ENCODE measurements at places on chromosomes 5 and 9. TPM values are rescaled to one million over a fixed set of nuclear protein-coding genes. Genes with fewer than 3 reads are reported as not detected.

Gene CRB2
- not detected for total RNA-seq

DNA sequence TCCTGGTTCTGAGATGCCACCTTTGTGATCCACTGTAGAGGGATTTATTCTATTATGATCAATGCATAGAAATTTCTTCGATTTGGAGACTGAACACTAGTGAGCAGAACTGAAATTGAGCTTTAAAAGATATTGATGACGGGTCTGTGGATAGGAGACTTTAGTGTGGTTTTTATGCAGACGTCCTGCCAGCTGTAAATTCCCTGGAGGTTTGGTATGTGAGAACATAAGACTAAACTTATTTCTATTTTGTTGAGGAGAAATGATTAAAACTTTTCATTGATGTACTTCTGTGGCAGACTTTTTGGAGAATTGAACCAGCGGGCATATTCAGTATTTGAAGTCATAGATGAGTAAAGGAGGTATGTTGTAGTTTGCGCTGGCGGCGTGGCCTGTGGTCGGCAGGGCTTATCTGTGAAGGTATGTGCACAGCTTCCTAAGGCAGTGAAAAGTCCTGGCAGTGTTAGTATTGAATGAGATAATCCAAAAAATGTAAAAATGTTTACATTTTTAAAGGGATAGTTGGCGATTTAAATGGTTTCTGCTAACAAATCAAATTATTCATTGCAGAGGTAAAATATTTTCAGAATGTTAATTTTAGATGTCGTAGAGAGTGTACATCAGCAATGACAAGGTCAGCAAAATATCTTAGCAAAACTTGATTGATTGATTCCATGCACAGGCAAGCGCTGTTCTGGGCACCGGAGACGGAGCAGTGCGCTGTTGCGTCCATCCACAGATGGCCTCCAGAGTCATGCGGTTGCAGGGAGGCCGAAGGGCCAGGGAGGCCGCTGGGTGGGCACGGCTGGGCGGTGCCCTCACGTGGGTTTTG lies 20.4 kb downstream of the TENT4A start:
- DNase-seq: no peak

DNA sequence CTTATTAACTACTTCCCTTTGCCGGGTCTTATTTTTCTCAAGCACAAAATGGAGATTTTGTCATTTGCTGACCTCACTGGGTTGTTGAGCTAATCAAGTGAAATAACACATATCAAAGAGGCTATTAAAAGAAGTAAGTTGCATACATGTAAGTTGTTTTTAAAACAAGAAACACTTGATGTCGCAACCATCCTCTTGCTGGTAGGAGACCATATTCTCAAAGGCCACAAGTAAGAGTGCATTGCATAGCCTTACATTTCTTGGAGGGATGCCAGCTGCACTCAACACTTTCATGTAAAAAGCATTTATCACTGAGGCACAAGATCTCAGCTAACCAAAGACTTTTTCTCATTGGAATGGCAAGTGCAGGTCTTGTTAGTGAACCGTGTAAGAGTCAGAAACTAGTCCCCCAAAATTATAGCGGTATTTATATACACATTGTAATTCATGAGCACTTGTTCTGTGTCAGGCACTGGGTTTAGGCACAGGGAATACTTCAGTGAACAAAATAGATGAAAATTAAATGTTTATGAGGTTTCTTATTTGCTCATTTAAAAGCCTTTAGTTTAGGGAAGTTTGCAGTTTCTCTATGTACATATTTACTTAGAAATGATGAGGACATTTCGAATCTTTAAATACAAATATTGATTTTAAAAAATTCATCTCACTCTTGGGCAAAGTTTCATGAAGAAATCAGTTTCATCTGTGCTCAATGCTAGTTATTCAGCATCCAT lies 72.0 kb downstream of the ZFAND5 start:
- no peak for DNase-seq

- no peak for DNase-seq
Observed at GRCh38 chr9:128056887-128057723, 10.0 kb downstream of the NAIF1 start.

DNA sequence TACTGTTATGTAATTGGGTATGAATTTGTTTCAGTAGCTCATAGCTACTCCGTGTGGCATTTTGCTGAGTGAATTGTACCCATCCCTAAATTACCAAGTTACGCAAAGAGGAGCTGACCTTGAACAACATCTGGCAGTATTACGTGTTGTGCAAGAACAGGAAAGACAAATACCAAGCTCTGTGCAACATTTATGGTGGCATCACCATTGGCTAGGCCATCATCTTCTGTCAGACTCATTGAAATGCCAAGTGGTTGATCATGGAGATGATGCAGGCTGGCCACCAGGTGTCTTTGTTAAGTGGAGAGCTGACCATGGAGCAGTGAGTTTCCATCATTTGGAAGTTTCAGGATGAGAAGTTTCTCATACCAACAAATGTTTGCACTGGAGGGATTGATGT lies 15.0 kb downstream of the ZSWIM6 start:
- DNase-seq: no peak

GRCh38 chr5:93736284-93736683 lies 5.1 kb downstream of the POU5F2 start:
- DNase-seq: no peak

Gene LIFR
- 30.9 TPM for total RNA-seq

Measured in cardiac septum (tissue), 1 donor.